ENCODE measurements at places on chromosomes 6 and 20.

GRCh38 chr6:19193624-19194023, 643.5 kb upstream of the ID4 start:
- DNase-seq: no peak

DNA sequence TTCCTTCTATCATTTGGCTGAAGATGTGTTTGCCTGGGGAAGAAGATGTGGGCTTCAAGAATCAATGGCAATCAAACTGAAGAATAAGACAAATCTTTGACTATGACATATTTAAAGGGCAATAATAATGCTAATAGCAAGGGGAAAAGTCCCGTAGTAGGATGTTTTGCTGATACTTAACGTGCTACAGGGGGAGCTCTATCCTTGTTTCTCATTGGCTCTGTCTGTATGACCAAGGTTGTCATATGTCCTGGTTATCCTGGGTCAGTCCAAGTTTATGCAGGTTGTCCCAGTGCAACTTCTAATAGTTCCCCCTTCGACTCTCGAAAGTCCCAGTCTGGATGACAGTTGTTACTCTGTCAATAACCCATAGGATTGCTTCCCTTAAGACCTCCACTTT, 321.3 kb downstream of the DHX35 start:
- DNase-seq: no peak

DNA sequence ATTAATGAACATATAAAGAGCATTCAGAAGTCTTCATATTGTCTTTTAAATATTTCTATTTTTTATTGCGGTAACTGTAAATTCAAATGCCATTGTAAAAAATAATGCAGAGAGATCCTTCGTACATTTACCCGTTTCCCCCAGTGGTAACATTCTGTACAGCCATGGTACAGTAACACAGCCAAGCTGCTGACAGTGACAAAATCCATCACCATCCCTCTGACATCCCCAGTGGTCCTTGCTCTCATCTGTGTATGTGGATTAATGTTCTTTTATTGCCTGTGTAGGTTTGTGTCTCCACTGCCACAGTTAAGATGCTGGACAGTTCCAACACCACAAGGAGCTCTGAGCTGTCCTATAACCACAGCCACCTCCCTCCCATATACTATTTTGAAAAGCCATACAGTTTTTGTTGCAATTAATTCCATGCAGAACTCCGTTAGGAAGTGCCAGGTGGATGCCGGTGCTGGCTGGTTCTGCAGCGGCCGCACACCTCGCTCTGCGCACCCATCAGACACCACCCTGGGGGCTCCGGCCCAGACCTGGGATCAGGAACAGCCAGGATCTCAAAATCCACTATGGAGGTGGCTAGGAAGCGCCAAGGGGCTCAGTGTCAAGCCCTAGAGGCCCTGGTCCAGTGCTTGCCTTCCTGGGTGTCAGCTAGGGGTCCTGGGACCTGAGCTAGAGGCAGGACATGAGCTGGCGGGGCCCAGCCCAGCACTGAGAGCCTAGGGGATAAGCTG, 93.1 kb upstream of the PMEPA1 start:
- DNase-seq: no peak

GRCh38 chr6:17865798-17866725, 121.4 kb downstream of the KIF13A start:
- no peak for DNase-seq

DNA sequence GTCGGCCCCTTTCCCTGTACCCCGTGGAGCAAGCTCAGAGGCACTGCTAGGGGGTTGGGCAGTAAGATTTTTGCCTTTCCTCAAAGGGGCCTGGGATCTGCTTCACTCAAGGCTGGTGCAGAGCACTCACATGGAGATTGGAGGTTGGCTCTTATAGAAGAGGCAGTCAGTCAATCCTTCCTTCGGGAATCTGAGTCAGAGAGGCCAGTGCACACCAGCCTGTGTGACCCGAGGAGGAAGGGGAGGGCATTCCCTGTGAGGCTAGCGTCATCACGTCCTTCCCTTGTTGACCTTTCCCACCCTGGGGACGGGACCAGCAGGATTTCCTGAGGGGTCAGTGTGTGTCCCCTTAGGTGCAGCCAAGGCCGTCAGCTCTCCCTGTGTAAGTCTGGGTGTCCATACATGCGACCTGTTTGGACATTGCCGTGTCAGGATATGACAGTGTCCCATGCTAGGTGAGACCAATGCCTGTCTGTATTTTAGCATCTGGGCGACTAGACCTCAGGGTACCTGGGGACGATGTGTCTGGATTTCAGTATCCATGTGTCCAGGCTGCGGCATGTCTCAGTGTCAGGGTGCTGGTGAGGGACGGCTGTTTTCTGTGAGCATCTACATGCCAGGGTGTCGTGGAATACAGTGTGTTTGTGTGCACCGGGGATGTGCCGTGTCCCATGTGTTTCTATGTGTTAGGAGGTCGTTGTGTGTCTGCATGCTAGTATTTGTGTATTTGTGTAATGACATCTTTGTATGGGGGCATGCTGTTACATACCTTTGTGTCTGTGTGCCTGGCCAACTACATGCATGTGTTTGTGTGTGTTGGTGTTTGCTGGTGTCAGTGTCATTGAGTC, 2.8 kb upstream of the ZNF512B start:
- DNase-seq: no peak

DNA sequence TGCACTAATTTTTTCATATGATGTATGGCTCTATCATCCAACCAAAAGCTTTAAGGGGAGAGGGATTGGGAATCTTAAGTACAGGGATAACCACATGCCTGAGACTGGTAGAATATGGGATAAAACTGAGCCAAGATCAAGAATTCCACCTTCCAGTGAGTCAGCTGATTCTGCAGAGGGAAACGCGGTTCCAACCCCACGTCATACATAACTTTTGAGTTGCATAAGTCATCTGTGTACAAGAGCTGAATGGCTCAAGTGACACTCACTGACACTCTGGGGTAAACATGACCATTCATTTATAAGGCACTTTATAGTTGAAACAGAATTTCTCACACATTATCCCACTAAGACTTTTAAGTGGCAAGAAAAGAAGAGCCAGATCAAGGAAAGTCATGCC, 16.4 kb downstream of the TRIM27 start:
- DNase-seq: no peak
